Tibial artery (tissue), 4 donors: ENCODE measurements at places on chromosomes 11 and 22.

- no peak overlapping the region for H3K27ac ChIP-seq
- no peaks in the 10 kb centered on the region for H3K27me3 ChIP-seq
- no peak overlapping the region for H3K4me3 ChIP-seq
Measured at GRCh38 chr22:27043262-27043661, 385.9 kb downstream of the MIAT start.

DNA sequence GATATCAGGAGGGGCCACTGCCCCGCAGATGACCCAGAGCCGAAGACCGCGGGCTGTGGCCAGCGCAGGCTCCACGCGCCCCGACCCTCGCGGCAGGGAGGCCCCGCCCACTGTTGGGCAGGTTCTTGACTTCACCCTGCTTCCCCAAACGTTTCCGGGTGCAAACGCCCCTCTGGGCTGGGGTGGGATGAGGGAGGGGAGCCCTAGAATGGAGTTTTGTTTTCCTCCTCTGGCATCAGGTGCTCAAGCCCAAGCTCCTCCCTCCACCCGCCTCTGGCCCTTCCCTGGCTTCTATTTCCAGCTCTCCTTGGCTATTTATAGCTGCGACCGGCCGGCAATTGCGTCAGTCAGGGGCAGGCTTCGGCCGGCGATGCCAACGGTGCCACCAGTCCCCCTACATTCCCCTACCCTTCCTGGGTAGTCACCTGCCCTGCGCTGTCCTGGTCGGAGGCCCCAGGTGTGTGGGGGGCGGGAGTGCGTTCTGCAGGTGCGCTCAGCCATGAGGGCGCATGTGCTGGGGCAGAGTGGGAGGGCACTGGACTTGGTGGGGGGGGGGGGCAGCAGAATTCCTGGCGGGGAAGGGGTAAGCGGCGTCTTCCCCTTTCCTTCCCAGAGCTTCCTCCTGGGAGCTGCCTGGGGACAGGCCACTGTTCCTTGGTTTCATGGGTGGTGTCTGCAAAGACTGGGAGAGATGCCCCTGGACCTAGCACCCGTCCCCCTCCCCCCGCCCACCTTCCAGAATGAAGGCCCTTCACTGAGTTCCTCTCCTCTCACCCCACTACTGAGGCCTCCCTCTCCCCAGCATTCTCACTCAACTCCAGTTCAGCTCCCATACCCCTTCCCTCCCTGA, 23.6 kb downstream of the DUSP8 start:
- H3K4me1 ChIP-seq: peaks cover 47% of the 10 kb centered on the region
- H3K36me3 ChIP-seq: no peaks in the 10 kb centered on the region
- DNase-seq: peak; percentile 78
- H3K27me3 ChIP-seq: no peaks in the 10 kb centered on the region

- H3K36me3 ChIP-seq: peaks cover 4% of the 10 kb centered on the region
- H3K27me3 ChIP-seq: no peaks in the 10 kb centered on the region
- peaks cover 29% of the 10 kb centered on the region for H3K4me1 ChIP-seq
- DNase-seq: no peak
- no peak overlapping the region for H3K4me3 ChIP-seq
- no peak overlapping the region for H3K27ac ChIP-seq
Measured at GRCh38 chr11:72777755-72778278, 16.0 kb downstream of the STARD10 start.

- no peaks in the 10 kb centered on the region for H3K27me3 ChIP-seq
- DNase-seq: no peak
- no peaks in the 10 kb centered on the region for H3K4me1 ChIP-seq
Measured at GRCh38 chr22:48391171-48391711, 1436.4 kb downstream of the BRD1 start.

DNA sequence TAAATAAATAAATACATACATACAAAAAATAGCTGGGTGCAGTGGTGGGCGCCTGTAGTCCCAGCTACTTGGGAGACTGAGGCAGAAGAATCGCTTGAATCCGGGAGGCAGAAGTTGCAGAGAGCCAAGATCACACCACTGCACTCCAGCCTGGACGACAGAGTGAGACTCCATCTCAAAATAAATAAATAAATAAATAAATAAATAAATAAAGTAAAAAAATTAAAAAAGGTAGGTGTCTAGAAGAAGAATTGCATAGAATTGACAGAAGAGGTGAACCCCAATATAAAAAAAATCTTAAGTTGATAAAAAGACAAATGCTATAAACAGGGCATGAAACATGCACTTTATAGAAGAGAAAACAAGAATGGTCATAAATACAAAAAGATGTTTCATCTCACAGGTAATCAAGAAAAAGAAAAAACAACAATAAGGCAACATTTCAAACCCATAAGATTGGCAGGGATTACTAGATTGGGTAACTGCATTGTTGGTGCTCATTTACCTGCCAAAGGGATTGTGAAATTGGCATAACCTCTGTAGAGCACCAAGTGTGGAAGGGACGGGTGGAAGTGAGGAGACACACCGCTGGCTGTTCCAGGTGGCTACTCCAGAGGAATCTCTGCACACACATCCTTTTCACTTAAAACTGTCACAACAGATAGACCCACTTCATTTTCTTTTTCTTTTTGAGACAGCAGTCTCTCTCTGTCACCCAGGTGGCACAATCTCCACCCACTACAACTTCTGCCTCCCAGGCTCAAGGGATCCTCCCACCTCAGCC, 44.7 kb downstream of the NF2 start:
- no peak overlapping the region for H3K4me3 ChIP-seq
- H3K27ac ChIP-seq: no peak overlapping the region
- peaks cover 50% of the 10 kb centered on the region for H3K36me3 ChIP-seq
- H3K27me3 ChIP-seq: no peaks in the 10 kb centered on the region

DNA sequence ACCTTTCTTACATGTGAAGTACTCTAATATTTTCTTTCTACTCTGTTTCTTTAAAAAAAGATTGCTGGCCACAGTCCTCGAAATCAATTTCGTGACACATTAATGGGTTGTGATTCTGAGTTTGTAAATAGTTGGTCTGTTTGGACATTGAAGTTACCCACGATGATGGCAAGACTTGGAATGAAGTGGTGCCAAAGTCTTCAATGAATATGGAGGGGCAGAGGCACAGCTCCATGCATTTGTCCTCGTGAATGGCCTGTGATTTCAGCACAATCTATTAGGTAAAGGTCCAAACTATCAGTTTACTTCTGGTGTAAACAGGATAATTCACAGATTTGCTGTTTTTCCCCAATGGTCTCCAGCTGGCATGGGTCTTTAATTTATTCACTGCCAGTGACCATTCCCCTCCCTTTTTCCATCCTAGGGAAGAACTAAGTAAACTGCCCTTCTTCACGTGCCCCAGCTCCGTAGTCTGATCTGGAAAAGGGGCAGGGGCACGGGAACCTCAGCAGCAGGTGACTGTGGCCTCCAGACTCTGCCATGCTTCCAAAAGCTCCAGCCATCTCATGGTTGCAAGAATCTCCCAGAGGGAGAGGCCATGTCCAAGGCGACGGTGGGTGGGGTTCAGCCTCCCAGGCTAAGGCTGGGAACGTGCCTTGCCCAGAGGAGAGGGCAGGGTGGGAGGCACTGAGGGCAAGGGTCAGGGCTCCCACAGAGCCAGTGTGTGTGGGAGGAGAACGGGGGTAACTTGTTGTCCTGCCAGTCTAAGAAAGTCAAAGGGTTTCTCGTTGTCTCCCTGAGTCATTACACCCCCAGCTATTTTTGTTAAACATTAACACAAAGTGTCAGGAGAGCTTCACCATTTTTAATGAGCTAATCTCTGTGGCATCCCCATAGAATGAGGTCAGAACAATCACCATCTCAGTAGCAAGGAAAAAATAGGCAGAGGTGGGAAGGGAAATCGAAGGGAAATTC, 16.9 kb upstream of the PEX26 start:
- no peak overlapping the region for H3K4me3 ChIP-seq
- no peak for DNase-seq
- H3K27me3 ChIP-seq: no peaks in the 10 kb centered on the region
- H3K36me3 ChIP-seq: no peaks in the 10 kb centered on the region

DNA sequence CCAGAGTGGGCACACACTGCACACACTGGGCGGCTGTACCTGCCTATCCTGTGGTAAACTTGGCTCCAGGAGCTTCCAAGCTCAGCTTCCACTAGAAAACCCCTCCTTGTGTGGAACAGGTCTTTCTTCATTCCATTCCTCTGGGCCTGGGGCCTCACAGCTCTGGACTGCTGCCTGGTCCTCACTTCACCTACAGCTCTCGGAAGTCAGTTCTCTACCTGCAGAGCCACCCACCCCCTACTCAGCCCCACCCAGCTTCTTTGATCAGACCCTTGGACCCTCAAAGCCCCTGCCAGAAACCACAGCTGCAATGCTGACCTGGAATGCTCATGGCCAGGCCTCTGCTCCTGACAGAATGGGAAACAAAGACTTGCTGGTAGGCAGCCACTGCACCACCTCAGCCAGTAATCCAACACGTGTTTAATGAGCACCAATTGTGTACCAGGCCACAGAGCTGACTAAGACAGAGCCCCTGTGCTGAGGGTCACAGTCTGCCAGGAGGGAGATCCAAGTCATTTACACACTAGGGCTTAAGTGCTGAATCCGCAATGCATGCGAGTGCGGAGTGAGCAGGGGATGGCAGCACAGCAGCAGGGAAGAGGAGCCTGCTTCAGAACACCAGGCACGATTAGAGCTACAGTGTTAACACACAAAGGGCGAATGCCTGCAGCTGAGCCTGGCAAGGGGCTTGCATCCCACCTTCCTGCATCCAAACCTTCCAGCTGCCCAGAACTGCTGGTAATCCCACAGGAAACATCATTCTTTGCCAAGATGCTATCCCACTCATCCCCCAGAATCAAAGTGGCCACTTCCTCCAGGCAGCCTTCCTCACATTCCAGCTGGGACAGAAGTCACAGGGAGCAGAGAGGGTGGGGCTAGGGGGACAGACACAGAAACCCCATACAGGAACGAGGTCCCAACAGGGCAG, 4.6 kb downstream of the GNB1L start:
- H3K27ac ChIP-seq: no peak overlapping the region
- no peaks in the 10 kb centered on the region for H3K27me3 ChIP-seq
- H3K36me3 ChIP-seq: peaks cover 35% of the 10 kb centered on the region
- no peak overlapping the region for H3K4me3 ChIP-seq

DNA sequence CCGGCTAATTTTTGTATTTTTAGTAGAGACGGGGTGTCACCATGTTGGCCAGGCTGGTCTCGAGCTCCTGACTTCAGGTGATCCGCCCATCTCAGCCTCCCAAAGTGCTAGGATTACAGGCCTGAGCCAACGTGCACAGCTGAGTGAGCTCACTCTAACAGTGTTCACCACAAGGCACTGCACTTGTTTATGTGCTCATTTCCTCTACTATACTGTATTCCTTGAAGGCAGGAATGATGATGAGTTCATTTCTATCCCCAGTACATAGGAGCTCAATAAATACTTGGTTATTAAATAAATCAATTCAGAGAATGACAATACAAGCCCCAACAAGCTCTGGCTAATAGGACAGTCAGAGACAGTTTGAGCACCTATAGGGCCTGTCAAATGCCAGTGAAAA, 29.1 kb downstream of the ALG8 start:
- H3K4me1 ChIP-seq: no peaks in the 10 kb centered on the region
- H3K4me3 ChIP-seq: no peak overlapping the region
- no peak for DNase-seq
- no peak overlapping the region for H3K27ac ChIP-seq

- H3K4me3 ChIP-seq: no peak overlapping the region
- H3K4me1 ChIP-seq: no peaks in the 10 kb centered on the region
- H3K36me3 ChIP-seq: no peaks in the 10 kb centered on the region
Measured at GRCh38 chr11:70244698-70245097, 25.8 kb upstream of the PPFIA1 start.

DNA sequence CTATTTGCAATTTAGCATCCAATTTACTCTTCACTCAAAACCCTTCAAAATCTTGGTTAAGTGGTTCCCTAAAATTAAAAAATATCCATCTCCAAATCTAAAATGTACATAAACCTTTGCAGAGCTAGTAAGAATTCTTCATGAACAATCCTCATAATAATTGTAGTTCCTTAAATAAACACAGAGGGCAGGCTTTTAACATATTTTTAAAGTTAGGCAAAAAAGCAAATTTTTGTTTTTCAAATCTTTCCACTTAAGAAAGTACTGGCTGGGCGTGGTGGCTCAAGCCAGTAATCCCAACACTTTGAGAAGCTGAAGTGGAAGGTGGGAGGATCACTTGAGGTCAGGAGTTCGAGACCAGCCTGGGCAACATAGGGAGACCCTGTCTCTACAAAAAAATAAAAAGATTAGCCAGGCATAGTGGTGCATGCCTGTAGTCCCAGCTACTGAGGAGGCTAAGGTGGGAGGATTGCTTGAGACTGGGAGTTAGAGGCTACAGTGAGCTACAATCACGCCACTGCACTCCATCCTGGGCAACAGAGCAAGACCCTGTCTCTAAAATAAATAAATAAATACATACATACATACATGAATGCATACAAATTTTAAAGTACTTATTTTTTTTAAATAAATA, 25.1 kb upstream of the PLAAT3 start:
- H3K4me1 ChIP-seq: no peaks in the 10 kb centered on the region
- H3K27me3 ChIP-seq: no peaks in the 10 kb centered on the region
- no peak for DNase-seq
- no peak overlapping the region for H3K4me3 ChIP-seq
- H3K36me3 ChIP-seq: peaks cover 71% of the 10 kb centered on the region
